ENCODE measurements at places on chromosomes 3 and 15.

DNA sequence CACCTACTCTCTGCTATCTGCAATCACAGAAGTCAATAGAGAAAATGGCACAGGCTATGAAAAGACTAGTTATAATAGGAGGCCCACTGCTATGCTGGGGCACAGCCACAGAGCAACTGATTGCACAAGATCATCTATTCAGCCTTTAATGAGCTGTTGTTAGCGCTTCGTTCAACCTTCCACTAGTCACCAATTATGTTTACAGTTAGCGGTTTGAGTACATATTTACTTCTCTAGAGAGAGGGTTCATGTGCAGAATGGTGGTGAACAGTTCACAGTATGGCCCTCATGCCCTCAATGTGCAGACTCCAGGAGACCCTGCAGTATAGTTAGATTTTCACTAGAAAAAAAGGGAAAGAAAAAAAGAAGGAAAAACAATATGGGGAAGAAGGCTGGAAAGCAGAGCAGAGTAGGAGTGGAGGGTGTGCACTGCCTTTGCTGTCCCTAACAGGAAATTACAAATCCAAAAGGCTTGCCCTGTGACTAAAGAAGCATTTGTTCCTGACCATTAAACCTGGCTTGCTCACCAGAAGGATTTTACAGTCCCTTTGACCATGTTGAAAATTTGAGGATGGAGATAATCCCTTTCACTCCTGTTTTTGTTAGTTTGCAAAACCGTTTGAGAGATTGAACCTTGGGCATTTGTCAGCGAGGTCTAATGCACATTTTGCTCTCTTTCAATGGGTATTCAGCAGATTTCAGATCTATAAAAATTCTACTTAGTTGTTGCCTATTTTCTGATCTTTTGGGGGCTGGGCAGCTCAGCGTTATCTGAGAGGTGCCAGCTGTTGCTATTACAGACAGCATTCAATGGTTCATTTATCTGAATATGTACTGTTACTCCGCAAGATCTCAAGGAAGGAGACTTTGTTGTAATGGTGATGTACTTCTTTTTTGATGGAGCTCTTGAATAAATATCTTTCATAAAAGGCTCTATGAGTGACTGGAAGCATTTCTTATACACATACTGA lies 296.1 kb downstream of the LSAMP start:
- DNase-seq = no peak

- no peak for DNase-seq
These were observed 806 bp downstream of the KLHL25 start for GRCh38 chr15:85793641-85794597.

DNA sequence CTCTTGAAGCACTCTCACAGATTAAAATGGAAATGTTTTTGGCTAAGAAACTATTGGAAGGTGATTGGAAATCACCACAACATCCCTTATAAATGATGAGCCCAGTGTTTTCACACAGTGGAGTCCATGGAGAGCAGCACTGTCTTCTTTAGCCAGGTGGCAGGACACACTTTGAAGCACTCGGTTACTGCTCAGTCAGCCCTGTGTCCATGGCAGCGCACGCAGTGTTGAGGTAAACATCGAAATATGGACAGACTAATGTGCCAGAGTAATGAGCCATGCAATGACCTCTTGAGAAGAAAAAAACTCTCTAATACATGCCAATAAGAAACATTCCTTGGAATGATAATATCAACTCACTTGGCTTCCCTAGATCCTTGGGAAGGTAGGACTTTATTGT lies 66.6 kb downstream of the TGFBR2 start:
- no peak for DNase-seq

DNA sequence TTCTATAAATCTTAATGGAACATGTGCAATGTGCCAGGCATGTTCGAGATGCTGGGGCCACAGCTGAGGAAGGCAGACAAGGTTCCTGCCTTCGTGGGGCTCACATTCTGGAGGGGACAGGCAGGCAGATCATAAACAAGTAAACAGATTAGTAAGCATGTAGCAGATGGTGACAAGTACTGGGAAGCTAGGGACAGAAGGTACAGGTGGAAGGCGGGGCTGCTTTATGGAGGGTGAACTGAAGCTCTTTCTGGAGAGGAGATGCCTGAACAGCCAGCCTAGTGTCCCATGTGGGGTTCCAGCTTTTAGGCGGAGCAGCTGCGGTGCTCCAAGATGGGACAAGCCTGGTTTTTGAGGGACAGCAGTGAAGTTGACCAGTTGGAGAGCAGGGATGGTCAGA lies 74.7 kb upstream of the SNRK start:
- DNase-seq = no peak

All from skeletal muscle cell (primary cell).